Aorta (tissue), 5 donors: ENCODE measurements at places on chromosomes 7 and 10. TPM values are rescaled to one million over a fixed set of nuclear protein-coding genes. Genes with fewer than 3 reads are reported as not detected.

DNA sequence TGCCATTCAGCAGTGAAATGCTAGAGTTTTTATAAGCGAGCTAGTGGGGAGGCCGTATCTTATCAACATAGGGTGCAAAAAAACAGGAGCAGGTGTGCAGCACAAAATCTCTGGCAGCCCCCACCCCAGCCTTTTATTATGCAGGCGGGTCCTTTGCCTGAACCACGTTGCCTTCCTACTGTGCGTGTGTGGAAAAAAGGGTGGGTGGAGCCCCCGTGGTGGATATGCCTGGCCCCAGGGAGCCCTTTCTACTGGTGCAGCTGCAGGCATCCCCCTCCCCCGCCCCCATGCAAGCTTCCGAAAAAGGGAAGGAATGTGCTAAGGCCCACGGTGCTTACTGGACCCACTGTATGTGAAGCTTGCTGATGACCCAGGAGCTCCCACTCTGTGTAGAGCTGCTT lies 175.9 kb downstream of the USP6NL start:
- H3K4me1 ChIP-seq: no peaks in the 10 kb centered on the region
- DNase-seq: peak; percentile 24
- no peak overlapping the region for H3K27ac ChIP-seq
- H3K4me3 ChIP-seq: no peak overlapping the region
- H3K36me3 ChIP-seq: no peaks in the 10 kb centered on the region
- H3K27me3 ChIP-seq: no peaks in the 10 kb centered on the region

DNA sequence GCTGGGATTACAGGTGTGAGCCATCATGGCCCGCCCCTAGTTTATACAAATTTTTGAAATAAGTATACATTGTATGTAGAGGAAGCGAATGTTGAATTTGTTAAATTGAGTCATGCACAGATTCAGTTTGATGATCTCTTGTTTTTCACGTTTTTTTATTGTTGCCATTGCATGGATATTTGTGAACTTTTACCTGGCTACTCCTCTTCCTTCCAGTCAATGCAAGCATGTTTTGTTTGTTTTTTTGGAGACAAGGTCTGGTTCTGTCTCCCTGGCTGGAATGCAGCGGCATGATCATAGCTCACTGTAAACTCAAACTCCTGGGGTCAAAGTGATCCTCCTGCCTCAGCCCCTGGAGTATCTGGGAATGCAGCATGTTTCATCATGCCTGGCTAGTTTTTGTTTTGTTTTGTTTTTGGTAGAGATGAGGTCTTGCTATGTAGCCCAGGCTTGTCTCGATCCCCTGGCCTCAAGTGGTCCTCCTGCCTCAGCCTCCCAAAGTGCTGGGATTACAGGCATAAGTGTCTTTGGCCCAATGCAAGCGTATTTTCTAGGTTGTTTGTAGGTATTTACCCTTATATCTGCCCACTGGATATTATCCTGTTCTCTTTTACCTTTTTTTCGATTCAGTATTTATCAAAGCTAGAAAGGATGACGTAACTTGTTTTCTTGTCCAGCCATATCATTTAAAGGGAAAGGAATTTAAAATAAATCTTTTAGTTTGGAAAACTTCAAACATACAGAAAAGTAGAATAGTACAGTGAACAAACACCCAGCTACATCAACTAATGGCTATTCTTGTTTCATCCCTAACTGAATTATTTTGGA lies 11.0 kb downstream of the LCOR start:
- peaks cover 2% of the 10 kb centered on the region for H3K4me1 ChIP-seq
- DNase-seq: no peak
- H3K36me3 ChIP-seq: no peaks in the 10 kb centered on the region
- H3K27ac ChIP-seq: no peak overlapping the region

DNA sequence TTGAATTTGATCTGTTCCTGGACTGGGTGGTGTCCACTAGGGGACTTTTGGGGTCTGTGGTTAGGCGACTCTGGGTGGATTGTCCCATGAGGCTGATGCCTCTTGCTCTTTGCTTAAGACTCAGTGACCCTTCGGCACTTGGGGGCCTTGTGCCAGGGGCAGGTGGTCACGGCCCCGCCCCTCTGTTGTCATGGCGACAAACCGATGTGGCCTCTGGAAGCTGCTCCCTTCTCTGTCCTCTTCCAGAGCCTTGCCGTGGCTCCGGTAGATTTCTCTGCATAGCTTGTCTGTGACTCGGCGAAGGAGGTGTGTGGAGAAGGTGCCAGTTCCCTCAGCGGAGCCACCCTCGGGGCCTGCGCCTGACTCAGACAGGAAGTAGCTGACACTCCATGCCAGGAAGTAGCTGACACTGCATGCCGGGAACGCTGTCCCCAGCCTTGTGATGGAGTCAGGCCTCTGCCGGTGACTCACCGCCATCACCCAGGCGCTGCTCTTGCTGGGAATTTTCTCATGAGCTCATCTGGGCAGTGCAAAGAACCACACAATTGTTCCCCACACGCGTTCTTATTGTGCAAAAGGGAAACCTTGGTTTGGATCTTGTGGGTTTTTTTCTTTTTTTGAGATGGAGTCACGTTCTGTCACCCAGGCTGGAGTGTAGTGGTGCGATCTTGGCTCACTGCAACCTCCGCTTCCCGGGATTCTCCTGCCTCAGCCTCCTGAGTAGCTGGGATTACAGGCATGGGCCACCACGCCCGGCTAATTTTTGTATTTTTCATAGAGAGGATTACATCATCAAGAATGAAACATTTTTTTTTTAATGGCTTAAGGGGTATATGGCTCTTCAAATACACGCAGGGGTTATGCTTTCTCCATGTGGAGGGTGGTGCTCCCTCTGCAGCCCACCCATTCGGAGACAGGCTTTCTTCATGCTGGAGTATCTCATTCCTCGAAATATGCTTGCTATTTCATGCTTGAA lies 72.6 kb downstream of the PFKFB3 start:
- peaks cover 4% of the 10 kb centered on the region for H3K4me1 ChIP-seq
- peak; percentile 99 for DNase-seq
- no peaks in the 10 kb centered on the region for H3K27me3 ChIP-seq
- no peaks in the 10 kb centered on the region for H3K36me3 ChIP-seq
- H3K27ac ChIP-seq: peak overlapping the region; percentile 79

DNA sequence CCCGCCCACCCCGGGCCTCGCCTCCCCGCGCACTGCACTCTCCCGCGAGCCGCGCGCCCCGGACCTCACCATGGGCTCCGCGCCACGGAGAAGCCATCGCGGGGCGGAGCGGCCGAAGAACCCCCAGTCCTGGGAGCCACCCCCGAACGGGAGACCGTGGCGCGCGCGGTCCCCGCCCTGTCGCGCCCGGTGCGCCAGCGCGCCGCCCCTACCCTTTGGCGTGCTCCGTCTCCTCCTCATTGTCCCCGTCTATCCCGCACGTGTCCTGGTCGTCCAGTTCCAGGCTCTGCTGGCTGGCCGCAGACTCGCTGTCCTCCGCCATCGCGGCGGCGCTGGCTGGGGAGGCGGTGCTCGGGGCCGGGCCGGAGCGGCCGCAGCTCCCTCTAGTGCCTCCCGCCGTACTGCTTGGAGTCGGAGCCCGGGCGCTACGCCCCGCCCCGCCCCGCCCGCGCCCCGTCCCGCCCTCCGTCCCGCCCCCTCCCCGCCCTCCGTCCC lies at the start of gene NMT2:
Gene NMT2 (minus strand): TSS at position 403 of the 495 bp plus-strand sequence. CDS start 81 bp downstream, at position 322.
- no peaks in the 10 kb centered on the region for H3K27me3 ChIP-seq
- H3K36me3 ChIP-seq: no peaks in the 10 kb centered on the region
- H3K4me1 ChIP-seq: peaks cover 6% of the 10 kb centered on the region
- peak within 1 kb of the TSS; percentile 55 for H3K27ac ChIP-seq
- peak; percentile 92 for DNase-seq

The GPC2 gene
- total RNA-seq: 3.7 TPM
